Mesendoderm (in vitro differentiated cells): ENCODE measurements at places on chromosomes 16 and 17.

DNA sequence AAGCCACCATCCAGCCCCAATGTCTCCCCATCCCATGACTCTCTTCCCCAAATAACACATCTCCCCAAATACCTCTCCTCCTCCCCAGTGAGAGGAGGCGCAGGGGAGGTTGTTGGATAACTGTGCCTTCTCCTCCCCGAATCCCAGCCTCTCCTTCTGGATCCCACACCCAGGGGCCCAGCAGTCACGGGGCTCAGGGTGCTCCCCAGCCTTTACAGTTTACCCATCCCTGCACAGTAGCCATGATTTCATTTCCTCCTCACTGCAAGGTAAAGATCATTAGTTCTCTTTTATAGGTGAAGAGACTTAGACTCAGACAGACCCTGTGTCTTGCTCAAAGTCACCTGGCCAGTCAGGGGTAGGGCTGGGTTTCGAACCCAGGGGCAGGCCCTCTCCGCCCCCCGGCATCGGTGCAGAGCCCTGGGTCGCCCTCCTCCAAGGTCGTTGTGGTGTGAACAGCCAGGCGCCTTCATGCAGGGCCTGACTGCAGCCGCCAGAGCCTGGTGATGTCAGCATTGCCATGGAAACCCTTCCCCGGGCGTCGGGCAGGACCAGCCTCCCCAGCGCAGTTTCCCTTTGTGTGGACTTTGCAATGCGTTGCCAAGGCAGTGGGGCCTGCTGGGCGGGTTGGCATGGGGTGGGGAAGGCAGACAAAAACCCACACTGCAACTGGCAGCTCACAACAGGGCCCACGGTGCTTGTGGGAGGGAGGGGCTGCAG lies 53.3 kb upstream of the TOB1 start:
- DNase-seq, result peak; percentile 97
- no peaks in the 10 kb centered on the region for H3K36me3 ChIP-seq
- no peak overlapping the region for H3K27ac ChIP-seq
- no peaks in the 10 kb centered on the region for H3K27me3 ChIP-seq
- no peak overlapping the region for H3K4me3 ChIP-seq

- no peaks in the 10 kb centered on the region for H3K4me1 ChIP-seq
- DNase-seq, result no peak
- H3K4me3 ChIP-seq, result no peak overlapping the region
- peaks cover 2% of the 10 kb centered on the region for H3K36me3 ChIP-seq
These were observed 18.6 kb upstream of the CLTC start for GRCh38 chr17:59601130-59601529.

DNA sequence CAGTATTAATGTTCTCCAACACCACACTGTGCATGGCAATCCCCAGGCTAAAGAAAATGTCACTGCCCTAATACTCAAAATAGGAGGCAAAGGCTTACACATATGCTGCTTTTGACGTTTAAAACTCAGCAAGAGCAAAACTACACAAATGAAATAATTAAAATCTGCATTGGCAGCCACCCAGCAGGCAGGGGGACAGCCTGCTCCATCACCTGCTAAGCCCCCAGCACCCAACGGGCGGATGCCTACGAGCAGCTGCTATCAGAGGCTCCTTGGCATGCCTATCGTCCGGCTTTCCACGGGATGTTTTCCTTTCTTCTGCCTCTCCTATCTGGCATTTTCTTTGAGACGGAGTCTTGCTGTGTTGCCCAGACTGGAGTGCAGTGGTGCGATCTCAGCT lies 337.5 kb downstream of the SOX9 start:
- no peaks in the 10 kb centered on the region for H3K4me1 ChIP-seq
- no peak overlapping the region for H3K4me3 ChIP-seq
- H3K36me3 ChIP-seq, result no peaks in the 10 kb centered on the region
- no peaks in the 10 kb centered on the region for H3K27me3 ChIP-seq
- DNase-seq, result no peak

GRCh38 chr17:30153463-30153862 lies 36.8 kb downstream of the NSRP1 start:
- no peaks in the 10 kb centered on the region for H3K4me1 ChIP-seq
- no peak overlapping the region for H3K4me3 ChIP-seq
- no peaks in the 10 kb centered on the region for H3K27me3 ChIP-seq
- H3K27ac ChIP-seq, result no peak overlapping the region

GRCh38 chr17:74892013-74892841 lies 1.2 kb downstream of the FADS6 start:
- no peaks in the 10 kb centered on the region for H3K27me3 ChIP-seq
- H3K4me3 ChIP-seq, result no peak overlapping the region
- peaks cover 3% of the 10 kb centered on the region for H3K4me1 ChIP-seq
- DNase-seq, result no peak

DNA sequence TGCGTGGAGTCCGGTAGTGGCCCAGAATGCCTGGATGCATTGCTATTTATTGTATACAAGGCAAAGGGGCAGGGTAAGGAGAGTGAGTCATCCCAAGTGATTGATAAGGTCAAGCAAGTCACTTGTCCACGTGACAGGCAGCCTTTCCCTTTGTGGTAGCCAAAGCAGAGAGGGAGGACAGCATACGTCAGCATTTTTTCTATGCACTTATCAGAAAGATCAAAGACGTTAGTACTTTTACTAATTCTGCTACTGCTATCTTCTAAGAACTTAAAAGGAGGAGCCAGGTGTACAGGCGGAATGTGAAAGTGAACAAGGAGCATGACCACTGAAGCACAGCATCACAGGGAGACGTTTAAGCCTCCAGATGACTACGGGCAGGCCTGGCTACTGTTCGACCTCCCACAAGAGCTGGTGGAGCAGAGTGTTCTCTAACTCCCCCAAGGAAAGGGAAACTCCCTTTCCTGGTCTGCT lies 47.9 kb upstream of the ARL4D start:
- H3K4me3 ChIP-seq, result no peak overlapping the region
- DNase-seq, result no peak
- no peak overlapping the region for H3K27ac ChIP-seq
- H3K27me3 ChIP-seq, result no peaks in the 10 kb centered on the region

GRCh38 chr17:59521465-59522126 lies 43.8 kb upstream of the DHX40 start:
- DNase-seq, result peak; percentile 78
- no peak overlapping the region for H3K27ac ChIP-seq
- no peaks in the 10 kb centered on the region for H3K36me3 ChIP-seq
- no peaks in the 10 kb centered on the region for H3K27me3 ChIP-seq
- H3K4me1 ChIP-seq, result no peaks in the 10 kb centered on the region

DNA sequence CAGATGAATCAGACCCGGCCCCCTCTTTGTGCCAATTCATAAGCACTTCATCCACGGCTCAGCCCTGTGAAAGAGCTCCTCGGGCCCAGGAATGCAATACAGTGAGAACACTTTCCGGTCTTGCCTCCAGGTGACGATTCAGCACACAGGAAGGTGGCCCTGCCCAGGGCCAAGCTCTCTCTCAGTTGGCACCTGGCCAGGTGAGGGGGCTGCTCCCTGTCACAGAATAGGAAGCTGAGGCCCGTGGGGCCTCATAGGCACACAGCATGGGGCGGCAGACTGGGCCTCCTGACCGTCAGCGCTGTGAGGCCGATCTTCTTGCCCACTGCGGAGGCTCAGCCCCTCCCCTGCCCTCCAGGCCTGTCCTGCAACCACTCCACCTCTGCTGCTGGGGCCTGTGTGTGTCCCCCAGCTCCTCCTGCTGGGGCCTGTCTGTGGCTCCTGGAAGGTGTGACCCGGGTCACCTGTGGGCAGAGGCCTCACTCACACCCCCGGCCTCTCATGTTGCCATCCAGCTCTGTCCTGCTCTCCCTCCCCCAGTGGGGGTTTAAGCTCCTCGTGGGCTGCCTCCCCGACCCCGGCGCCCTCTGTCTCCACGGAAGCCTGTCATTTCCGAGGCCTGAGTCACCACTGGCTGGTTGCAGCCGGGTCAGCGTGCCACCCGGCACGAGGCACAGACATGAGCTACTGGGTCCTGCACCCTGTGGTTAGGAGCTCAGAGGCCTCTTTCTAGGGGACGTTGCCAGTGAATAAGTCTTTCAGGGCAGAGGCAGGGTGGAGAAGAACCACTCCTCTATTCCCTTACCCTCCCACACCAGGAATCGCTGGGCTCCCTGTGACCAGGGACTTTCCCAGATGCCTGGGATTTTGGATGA lies 114.4 kb downstream of the SEC14L1 start:
- no peaks in the 10 kb centered on the region for H3K36me3 ChIP-seq
- no peak overlapping the region for H3K27ac ChIP-seq
- H3K4me1 ChIP-seq, result no peaks in the 10 kb centered on the region
- H3K4me3 ChIP-seq, result no peak overlapping the region
- no peaks in the 10 kb centered on the region for H3K27me3 ChIP-seq
